ENCODE measurements at places on chromosomes 5 and 9.

GRCh38 chr9:129857207-129857606, 21.9 kb downstream of the USP20 start:
- no peaks in the 10 kb centered on the region for H3K4me1 ChIP-seq
- no peak for DNase-seq
- no peak overlapping the region for H3K4me3 ChIP-seq

DNA sequence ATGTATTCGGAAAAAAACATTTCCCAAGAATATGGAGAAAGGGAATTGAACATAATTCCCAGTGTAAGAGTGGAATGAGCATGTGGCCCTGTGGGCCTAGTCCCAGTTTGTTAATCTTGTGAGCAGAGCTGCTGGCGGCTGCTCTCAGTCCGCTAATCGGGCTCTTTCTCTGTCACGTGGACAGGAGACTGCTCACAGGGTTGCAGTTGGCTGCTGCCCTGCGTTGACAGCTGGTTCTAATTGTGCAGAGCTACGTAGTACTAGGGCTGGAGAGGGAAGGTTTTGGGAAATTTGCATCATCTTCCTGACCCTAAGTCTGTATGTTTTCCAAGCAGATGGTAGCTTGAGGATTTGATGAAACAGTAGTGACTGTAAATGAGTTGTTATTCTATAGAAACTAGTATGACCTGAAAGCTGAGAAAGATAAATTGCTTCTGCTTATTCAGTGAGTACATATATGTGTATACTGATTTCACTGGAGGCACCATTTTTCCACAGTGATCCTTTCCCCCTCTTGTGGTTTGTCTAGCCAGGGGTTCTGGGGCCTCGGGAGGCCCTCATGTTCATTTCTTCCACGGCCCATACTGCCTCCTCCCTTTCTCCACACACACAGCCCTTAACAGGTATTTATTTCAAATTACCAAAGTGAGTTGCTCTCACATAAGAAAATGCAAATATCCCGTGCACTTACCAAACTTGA, 100.6 kb downstream of the ANGPTL2 start:
- peak; percentile 99 for DNase-seq
- peak overlapping the region; percentile 98 for H3K27ac ChIP-seq
- H3K4me3 ChIP-seq: no peak overlapping the region

- DNase-seq: peak; percentile 20
- no peak overlapping the region for H3K27ac ChIP-seq
- H3K4me3 ChIP-seq: no peak overlapping the region
Observed at GRCh38 chr5:115179030-115179393, 9.3 kb upstream of the TRIM36 start.

- H3K4me3 ChIP-seq: peak overlapping the region; percentile 85
- DNase-seq: peak; percentile 74
- H3K36me3 ChIP-seq: no peaks in the 10 kb centered on the region
- peaks cover 21% of the 10 kb centered on the region for H3K4me1 ChIP-seq
Observed at GRCh38 chr5:61333321-61333953, 1.4 kb downstream of the ZSWIM6 start.

GRCh38 chr9:106878934-106879333, 16.0 kb downstream of the ZNF462 start:
- H3K36me3 ChIP-seq: no peaks in the 10 kb centered on the region
- DNase-seq: peak; percentile 82
- H3K4me1 ChIP-seq: peaks cover 8% of the 10 kb centered on the region
- peak overlapping the region; percentile 31 for H3K27ac ChIP-seq
- H3K4me3 ChIP-seq: no peak overlapping the region

DNA sequence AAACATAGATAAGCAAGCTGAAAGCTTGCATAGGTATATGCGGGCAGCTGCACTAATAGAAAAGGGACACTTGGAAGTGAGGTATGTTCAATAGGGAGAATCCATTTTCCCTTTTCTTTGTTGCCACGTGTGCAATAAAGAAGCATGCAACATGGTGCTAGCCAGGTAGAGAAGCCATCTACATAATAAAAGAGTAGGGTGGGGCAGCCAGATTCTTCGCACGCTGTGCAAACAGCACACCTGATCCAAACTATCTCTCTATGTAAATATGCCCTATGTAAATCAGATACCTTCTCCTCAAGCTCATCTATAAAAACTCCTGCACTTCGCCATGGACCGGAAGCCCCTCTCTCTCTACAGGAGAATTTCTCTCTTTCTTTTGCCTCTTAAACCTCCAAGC, 91.9 kb upstream of the C9orf72 start:
- no peaks in the 10 kb centered on the region for H3K4me1 ChIP-seq
- H3K4me3 ChIP-seq: no peak overlapping the region
- no peaks in the 10 kb centered on the region for H3K27me3 ChIP-seq
- no peaks in the 10 kb centered on the region for H3K36me3 ChIP-seq
- H3K27ac ChIP-seq: no peak overlapping the region

DNA sequence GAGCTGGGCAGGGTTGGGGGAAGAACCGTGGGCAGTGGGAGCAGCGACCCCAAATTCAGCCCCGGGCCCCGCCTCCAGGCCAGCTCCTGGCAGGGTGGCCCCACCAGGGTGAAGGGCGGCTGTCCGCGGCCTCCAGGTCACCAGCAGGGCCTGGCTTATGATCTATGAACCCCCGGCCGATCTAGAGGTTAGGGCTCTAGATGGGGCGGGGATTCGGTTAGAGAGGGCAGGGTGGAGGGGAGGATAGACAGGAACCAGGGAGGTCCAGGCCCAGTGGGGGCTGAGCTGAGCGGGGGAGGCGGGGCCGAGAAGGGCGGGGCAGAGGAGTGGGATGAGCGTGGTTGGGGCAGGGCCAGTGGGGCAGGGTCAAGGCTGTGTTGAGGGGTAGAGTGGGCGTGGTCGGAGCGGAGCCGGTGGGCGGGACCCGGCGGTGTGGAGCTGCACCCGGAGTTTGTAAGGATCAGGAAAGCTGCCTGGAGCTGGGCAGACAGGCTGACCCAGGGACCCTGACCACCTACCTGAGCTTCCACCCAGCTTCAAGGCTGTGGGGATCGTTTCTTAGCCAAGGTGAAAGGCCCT, 29.3 kb upstream of the OBP2B start:
- DNase-seq: peak; percentile 90
- H3K27me3 ChIP-seq: peaks cover 4% of the 10 kb centered on the region
- H3K4me1 ChIP-seq: peaks cover 27% of the 10 kb centered on the region
- peak overlapping the region; percentile 28 for H3K4me3 ChIP-seq

GRCh38 chr9:89454498-89455355, 43.2 kb downstream of the SEMA4D start:
- no peaks in the 10 kb centered on the region for H3K27me3 ChIP-seq
- H3K4me3 ChIP-seq: no peak overlapping the region
- no peak for DNase-seq
- H3K36me3 ChIP-seq: peaks cover 17% of the 10 kb centered on the region
- no peak overlapping the region for H3K27ac ChIP-seq

- DNase-seq: no peak
- H3K4me3 ChIP-seq: no peak overlapping the region
- peaks cover 2% of the 10 kb centered on the region for H3K4me1 ChIP-seq
- H3K36me3 ChIP-seq: no peaks in the 10 kb centered on the region
Observed at GRCh38 chr9:114497727-114498382, 7.4 kb downstream of the WHRN start.

DNA sequence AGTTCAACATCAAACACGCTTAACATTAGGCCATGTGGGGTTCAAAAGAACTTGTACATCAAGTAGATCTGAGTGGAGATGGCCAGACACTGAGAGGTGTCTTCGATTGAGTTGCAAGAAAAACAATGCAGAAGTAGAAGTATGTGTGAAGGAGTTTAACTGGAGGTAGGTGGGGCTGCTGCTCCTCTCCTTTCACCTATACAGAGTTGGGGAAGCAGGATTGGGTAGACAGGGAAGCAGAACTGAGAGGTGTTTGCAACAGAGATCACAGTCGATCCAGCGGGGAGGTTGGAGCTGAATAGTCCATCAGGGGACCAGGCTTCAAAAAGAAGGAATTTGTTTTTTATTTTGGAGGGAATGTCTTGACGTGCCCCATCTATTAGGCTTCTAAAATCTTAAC, 61.7 kb upstream of the SLC27A6 start:
- no peaks in the 10 kb centered on the region for H3K27me3 ChIP-seq
- H3K36me3 ChIP-seq: no peaks in the 10 kb centered on the region
- H3K4me3 ChIP-seq: no peak overlapping the region
- no peak for DNase-seq
- H3K27ac ChIP-seq: no peak overlapping the region
- H3K4me1 ChIP-seq: no peaks in the 10 kb centered on the region

DNA sequence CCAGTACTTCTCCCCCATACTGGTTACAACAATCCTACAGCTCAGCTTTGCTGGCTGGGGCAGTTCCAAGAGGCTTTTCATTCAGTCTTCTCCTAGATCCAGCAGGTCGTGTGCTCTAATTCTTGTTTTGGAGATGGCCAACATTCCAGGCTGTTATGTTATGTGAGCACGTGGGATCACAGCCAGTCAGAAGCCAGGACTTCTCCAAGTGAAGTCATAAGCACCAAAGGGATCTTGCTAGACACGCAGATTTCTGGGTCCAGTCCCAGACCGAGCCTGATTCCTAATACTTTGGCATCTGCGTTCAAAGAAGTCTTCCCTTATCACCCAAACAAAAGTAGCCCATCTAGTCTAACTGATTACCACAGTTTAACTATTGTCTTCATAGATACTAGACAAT, 1.4 kb upstream of the LARP1 start:
- peak; percentile 98 for DNase-seq
- peak overlapping the region; percentile 98 for H3K27ac ChIP-seq
- H3K4me3 ChIP-seq: peak overlapping the region; percentile 65
- no peaks in the 10 kb centered on the region for H3K27me3 ChIP-seq
- H3K36me3 ChIP-seq: no peaks in the 10 kb centered on the region
- peaks cover 34% of the 10 kb centered on the region for H3K4me1 ChIP-seq

DNA sequence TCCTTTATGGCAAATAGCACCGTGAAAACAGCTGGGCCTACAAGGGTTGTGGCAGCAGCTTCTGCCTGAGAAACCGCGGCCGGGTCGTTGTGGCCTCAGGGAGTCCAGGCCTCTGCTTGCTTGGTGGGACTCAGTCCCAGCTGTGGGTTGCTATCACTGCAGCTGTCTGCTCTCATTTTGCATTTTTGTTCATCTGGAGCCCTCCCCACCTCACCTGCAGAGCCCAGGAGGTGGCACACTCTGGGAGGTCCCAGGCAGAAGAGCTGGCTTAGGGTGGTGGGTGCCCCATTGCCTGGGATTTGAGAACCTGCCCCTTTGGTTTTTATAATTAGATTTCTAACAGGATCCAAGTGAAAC, 138.4 kb downstream of the GADD45G start:
- no peak overlapping the region for H3K4me3 ChIP-seq
- no peak overlapping the region for H3K27ac ChIP-seq
- H3K36me3 ChIP-seq: no peaks in the 10 kb centered on the region
- peaks cover 46% of the 10 kb centered on the region for H3K4me1 ChIP-seq
- DNase-seq: no peak

- H3K36me3 ChIP-seq: no peaks in the 10 kb centered on the region
- no peaks in the 10 kb centered on the region for H3K27me3 ChIP-seq
- DNase-seq: peak; percentile 56
- H3K27ac ChIP-seq: no peak overlapping the region
- H3K4me3 ChIP-seq: no peak overlapping the region
Observed at GRCh38 chr5:67192719-67193438, 3.7 kb downstream of the CD180 start.

- H3K4me1 ChIP-seq: peaks cover 8% of the 10 kb centered on the region
- H3K27me3 ChIP-seq: no peaks in the 10 kb centered on the region
- no peak overlapping the region for H3K27ac ChIP-seq
Observed at GRCh38 chr5:180631549-180632383, 17.6 kb downstream of the FLT4 start.

DNA sequence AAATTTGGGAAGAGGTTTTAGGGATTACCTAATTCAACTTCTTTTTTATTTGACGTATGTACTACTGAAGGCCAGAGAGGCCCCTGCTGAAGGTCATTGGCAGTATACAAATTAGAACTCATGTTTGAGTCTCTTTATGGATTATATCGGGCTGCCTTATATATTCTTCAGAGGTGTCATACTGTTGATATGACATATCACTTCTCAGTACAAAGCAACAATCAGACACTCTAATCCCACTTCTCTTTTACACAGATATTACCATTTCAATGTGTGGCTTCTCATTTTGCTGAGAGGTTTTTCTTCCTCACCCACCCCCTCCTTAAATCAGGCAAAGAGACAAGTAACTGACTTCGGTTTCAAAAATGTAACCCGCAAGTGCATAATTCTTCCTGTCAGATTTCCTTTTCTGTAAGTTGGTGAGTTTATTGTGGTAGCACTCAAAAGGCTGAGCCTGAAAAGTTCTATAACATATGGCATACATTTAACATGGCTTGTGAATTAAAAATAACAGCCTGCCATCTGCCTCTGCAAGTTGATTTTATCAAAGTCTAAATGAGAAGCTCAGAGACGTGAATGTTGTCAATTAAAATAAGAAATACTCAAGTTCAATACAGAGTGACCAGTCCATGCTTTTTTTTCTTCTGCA, 163.6 kb upstream of the RORB start:
- H3K4me1 ChIP-seq: no peaks in the 10 kb centered on the region
- H3K27me3 ChIP-seq: no peaks in the 10 kb centered on the region
- no peaks in the 10 kb centered on the region for H3K36me3 ChIP-seq
- no peak overlapping the region for H3K27ac ChIP-seq
- DNase-seq: peak; percentile 7

DNA sequence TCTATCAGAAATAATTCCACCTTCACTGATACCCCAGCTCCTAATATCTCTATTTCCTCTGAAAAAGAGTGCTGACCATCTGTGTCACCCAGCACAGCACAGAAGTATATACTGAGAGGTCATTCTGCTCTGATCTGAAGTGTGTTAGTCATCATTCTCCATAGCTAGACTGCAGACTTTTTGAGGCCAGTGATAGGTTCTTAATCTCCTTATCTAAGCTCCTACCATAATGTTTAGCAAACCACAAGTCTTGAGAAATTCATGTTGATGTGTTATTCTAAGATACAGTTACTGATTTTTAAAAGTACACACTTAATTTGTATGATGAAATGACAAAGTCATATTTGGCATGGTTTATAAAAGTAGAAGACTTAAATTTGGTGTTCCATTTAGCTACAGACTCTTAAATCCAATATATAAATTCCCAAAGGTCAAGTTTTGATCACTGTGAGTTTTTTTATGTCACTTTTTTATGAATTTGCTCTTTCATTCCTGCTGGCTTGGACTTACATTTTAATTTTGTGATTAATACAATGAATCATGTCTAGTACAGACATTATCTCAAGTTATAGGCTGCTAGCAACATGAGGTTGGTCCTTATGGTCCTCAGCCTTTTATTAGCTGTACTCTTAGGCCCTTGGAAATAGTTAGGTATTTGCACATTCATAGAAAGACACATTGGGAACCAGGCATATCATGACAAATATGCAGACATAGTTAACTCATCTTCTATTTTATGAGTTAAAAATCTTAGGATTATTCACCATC, 380.8 kb downstream of the EBF1 start:
- H3K4me1 ChIP-seq: no peaks in the 10 kb centered on the region
- peaks cover 8% of the 10 kb centered on the region for H3K36me3 ChIP-seq
- no peak overlapping the region for H3K4me3 ChIP-seq
- H3K27ac ChIP-seq: no peak overlapping the region
- no peaks in the 10 kb centered on the region for H3K27me3 ChIP-seq

DNA sequence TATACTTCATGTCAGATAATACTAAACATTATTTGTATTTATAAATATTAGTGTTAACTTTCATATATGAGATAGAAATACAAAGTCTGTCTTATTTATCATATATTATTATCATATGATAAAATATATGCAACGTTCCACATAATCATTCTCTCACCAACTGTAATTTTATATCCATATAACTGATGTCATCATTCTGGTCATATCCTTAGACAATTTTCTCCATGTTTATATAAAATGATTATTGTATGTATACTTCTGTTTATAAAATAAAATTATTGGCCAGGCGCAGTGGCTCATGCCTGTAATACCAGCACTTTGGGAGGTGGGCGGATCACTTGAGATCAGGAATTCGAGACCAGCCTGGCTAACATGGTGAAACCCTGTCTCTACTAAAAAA, 2007.1 kb downstream of the EFNA5 start:
- no peak for DNase-seq
- H3K4me3 ChIP-seq: no peak overlapping the region
- no peak overlapping the region for H3K27ac ChIP-seq
- H3K4me1 ChIP-seq: no peaks in the 10 kb centered on the region

Data from muscle of leg (tissue), 16 donors.